CD8-positive, alpha-beta memory T cell (primary cell): ENCODE measurements at places on chromosomes 3 and 15.

DNA sequence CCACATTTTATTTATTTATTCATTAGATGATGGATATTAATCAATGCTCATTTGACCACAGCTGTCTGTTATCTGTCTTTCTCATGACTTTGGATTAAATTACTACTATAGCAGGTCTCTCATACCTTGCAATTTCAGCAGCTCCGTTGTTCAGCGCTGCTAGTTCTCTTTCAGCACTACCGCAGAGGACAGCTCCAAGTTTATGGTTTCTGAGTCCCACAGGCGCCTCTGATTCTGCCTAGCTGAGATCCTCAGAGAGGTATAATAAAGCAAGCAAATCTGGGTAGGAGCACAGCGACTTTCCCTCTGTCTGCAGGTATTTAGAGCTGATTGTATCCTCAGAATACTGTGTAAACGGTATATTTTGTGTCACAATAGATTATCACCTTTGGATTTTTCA is 204.9 kb downstream of the CNTN4 start:
- DNase-seq = no peak

DNA sequence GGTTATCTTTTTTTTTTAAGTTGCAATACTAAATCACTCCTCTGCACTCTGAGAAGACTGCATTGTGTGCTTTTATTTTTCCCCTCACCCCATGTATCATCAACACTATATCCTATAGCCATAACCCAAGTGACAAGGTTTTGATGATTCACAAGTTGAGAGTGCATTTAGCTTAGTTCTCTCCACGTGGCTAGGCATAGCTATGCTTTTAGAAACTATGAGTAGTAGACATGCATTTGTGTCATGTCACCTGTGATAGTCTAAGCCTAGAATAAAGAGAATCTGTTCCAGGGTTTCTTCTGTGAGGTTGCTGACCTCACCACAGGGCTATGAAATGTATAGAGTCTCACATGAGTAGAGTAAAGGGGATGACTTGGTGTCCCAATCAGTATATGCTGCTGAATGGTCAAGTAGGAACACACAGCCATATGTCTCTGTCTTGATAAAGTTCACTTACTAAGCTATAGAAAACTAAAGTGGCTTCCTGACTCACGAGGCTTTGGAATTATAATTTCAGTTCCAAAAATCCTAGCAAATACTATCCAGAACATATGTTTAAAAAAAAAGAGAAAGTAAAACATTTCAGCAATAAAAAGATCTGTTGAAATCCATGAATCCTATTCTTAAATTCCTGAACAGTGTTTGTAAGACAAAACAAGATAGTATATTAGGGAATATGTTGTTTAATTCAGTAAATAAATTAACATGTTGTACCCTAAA is 206.3 kb downstream of the LSAMP start:
- DNase-seq = no peak

DNA sequence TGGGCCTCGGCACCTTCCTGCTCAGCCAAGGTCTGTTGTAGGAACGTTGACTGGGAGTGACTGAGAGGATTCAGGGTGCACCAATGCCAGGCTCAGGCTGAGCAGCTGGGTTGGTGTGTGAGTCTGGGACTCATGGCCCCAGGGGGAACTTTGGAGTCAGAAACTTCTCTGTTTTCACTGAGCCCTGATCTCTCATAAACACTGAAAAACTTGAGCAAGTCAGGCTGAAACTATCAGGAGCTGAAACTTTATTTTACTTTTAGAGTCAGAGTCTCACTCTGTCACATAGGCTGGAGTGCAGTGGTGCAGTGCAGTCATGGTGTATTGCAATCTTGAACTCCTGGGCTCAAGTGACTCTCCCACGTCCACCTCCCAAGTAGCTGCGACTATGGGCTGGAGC is 3.0 kb downstream of the TRAK1 start:
- no peak for DNase-seq

DNA sequence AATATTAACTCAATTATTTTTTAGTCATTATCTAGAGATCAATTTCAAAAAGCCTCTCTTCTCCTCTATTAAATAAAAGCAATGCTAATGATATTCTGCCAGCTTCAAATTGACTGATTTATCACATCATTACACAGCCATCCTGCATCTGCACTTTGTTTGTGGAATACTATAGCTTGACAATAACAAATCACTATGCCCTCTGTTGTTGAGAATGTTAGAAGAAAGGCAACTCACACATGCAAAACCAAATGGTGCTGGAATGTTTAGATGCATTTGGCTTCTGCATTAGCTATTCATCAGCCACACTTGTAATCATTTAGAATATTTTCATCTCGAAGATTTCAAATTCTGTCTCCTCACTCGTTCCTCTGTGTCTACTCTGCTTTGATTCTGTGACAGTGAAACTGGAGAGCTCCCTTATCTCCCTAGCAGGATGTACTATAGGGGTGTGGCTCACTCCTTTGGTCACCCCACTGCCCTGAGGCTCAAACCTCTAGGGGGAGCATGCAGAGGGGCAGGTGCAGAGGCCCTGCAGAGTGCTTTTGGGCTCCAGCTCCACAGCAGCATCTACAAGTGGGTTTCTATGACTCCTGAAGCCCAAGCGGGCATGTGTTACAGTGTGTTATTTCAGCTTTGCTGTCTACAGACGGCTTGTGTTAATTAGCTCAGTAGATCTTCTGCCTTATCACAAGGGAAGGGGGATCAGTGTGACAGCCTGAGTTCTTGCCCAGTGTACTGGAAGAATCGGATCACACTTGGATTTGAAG is 454.1 kb upstream of the BCHE start:
- DNase-seq = no peak

- no peak for DNase-seq
Measured at GRCh38 chr3:43028001-43028400, 48.9 kb downstream of the GASK1A start.

GRCh38 chr15:33810806-33811205 is 157.5 kb upstream of the CHRM5 start:
- no peak for DNase-seq

GRCh38 chr15:70588613-70589012 is 174.7 kb downstream of the UACA start:
- DNase-seq = no peak
